ENCODE measurements at places on chromosomes 2 and 18.

DNA sequence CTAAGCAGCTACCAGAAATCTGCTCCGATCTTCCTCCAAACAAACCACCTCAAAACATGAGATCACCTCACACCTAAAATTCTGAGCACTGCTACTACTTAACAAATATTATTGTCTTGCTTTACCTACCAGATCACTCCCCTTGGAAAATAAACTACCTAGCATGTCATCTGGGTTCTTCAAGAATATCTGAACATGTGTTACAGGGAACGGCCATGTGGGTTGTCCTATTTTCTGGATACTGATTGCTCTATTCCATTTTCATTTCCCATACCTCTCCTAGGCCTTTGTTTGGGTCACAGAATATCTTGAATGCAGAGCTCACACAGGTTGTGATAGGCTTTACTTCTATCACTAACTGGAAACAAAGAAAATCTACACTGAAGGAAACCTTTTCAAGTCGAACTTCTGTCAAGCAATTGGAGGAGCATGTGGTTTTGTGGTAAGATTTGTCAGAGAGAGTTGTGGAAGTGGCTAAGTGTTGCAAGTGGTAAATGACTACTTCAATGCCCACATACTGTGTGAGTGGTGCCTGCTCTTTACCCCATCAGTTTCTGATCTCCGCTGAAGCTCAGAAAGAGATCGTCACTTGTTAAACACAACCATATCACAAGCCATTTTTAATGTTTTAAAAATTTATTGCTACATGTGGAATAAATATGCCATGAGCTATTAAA, 739.1 kb upstream of the ZEB2 start:
- DNase-seq, result no peak

DNA sequence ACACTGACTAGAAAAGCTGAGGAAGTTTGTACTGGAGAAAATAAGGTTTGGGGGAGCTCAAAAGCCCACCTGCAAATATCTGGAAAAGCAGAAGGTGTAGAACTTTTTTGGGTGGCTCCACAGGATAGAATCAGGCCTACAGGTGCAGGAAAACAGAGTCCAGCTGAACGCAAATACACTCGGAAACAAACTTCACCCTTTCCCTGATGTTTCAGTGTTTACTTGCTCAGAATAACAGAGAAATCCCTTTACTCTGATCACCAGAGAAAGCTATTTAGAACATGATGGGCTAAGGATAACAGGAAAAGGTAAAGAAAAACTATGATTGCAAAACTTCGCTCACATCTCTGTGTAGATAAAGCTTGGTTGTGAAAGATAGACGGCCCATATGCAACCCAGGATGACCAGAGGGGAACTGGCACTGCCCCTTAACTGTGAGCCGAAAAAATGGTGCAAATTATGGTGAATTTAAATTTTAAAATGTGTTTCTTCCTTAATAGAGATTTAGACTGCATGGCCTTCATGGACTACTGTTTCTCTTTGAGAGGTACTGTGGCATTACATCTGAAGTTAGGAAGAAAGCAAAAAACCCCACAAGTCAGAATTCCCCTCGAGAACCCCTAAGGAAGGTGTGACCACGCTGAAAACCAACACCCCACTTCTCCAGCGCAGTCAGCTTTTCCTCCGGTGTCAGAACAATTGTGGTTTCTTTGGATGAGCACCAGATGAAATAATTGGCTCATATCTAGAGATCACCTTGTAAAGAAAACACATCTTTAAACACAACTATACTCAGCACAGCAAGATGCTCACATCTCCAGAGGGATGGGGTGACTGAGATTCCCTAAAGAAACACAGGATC, 84.5 kb upstream of the TMEM247 start:
- DNase-seq, result no peak

DNA sequence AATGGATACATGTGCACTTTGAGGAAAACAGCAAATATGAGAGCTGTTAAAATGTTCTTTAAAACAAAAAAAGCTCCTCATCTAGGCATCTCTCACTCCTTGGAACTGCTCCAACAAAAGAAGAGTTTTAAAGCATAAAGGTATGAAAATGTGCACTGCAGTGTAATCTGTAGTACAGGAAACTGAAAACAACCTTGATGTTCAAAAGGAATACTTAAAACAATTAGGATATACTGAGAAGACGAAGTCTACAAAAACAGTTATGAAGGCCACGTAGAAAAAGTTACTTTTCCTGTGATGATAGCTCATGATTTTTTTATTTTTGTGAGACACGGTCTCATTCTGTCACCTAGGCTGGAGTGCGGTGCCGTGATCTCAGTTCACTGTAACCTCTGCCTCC, 2.1 kb upstream of the GPR75 start:
- no peak for DNase-seq

- DNase-seq, result no peak
These were observed 306.1 kb upstream of the CYRIA start for GRCh38 chr2:16971722-16972234.

DNA sequence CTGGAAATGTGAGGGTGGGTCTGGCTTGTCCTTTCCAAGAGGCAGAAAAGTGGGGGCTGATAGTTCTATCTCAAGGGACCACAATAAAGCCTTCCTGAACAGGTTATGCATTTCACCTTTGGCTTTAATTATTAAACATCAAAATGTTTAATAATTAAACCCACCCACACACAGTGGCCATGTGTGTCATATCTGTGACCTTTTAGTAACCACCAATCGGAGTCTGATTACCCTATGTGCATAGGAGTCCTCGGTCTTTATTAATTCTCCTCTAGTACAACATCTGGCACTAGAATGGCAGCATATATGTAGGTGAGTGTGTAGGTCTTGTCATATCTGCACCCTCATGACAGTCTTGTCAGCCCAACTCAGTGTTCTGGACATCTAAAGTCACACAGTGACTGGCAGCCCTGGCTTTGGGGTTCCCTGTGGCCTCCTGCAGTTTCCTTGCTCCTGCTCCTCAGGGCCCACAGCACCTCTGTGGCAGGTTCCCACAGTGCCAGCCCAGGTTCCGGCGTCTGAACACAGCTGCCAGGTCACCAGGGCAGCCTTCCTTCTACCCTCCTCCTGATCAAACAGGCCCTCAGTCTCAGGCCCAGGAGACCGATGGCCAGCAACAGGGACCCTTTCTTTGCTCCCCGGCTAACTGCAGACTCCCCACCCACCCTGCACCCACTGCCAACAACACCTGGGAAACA, 100.9 kb downstream of the MTCL1 start:
- no peak for DNase-seq

DNA sequence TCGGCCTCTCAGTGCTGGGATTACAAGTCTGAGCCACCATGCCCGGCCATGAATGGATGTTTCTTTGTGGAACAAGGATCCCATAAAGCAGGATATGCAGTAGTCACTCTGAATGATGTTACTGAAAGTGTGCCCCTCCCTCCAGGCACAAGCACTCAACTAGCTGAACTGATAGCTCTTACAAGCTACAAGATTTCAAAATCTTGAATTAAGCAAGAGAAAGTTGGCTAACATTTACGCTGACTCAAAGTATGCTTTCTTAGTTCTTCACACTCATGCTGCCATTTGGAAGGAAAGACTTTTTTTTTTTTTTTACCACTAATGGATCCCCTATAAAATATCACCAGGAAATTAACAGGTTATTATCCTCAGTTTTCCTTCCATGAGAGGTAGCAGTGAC, 549.0 kb upstream of the PKDCC start:
- no peak for DNase-seq

Measured in neural crest cell (in vitro differentiated cells).